HT1080 (cell line): ENCODE measurements at places on chromosomes 5 and 9.

- DNase-seq, result peak; percentile 23
These were observed 2.5 kb downstream of the IL33 start for GRCh38 chr9:6218099-6218502.

DNA sequence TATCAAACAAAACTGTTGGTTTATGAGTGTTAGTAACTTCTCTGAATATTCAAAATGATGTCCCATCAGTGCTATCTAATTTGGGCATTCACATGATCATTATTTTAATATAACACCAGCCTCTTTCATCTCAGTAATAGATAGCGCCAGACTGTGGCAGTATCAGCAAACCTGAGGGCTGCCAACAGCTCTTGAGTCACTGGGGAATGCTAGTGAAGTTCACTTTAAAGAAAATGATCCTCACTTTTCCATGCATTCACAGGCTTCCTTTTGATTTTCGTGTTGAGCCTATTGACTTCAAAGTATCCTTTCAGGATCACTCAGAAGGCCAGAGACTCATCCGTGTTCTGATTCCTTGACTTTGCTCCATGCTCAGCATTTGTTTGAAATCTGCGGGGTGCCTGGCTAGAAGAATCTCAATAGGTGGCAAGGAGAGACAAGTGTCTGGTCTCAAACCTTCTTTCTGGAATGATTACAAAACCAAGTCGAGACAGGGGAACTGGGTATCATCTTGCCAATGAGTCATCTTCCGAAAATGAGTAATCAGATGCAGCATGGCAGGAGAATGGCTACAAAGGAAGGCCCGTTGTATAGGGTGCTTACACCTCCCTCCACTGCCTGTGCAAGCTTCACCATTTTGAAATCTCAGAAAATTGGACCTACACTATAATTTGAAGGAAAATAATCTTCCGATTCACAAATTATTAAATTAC lies 509.1 kb downstream of the RASEF start:
- DNase-seq, result peak; percentile 83

GRCh38 chr5:39223565-39224156 lies 4.3 kb upstream of the FYB1 start:
- no peak for DNase-seq

GRCh38 chr5:101278917-101279316 lies 375.8 kb upstream of the ST8SIA4 start:
- DNase-seq, result no peak

DNA sequence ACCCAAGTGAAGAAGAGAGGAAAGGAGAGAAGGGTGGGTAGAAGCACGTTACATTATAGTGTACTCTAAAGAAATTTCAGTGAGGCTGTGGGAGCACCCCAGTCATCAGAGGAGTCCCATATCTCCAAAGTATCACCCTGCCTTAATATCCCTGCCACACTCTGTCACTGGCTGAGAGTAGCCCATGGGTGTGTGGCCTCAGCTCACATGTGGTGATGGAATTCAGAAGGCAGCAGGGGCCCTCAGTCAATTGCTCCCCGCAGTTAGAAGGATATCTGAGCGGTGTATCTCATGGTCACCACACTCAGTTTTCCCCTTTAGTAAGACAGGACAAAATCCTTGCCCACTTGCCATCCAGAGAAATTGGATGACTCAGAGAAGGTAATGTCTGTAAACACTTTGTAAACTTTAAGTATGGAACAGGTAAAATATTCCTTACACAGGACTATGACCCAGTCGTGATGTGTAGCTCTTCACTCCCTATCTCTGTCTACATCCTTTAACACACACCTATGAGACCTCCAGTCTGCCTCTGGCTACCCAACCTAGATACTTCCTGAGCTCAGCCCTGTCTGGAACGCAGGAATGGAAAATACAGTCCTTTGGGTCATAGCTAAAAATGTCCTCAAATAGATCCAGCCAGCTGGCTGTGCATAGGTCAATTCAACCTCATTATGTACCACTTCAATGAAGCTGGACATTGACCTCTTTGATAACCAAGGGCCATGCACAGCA lies 24.3 kb upstream of the PLIN2 start:
- no peak for DNase-seq

DNA sequence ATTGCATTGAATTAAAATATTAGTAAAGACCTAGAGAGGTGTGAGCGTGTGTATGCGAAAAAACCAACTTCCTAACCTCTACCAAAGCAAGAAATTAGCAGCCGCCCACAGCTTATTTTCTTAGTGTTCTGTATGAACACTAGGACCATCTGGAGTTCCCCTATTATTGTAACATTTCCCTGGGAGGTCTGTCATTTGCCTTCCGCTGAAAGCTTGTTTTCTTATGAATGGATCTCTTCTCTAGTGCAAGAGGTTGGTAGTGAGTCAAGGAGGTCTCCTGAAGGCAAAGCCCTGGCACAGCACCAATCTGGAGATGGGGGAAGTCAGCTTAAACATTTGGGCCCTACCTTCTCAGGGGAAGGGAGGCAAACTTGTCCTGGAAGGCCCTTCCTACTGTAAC lies 10.8 kb downstream of the TNFSF8 start:
- DNase-seq, result peak; percentile 40

- no peak for DNase-seq
These were observed 81.4 kb downstream of the SHC3 start for GRCh38 chr9:89097219-89097618.

- no peak for DNase-seq
These were observed 39.3 kb upstream of the SLC27A6 start for GRCh38 chr5:128925973-128926372.

DNA sequence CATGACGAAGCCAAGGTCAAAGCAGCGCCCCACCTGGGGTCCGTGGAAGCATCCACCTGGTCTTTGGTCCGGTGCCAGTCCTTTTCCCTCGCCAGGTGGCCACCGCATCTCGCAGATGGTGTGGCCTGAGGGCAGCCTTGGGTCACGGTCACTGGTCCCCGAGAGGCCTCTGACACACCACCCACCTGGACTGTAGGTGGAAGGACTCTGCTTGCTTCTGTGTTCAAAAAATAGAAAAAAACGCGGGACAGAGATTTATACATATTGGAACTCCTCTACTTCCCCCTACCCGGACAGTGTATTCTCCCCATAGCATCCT lies 466 bp upstream of the TTC39B start:
- DNase-seq, result no peak

DNA sequence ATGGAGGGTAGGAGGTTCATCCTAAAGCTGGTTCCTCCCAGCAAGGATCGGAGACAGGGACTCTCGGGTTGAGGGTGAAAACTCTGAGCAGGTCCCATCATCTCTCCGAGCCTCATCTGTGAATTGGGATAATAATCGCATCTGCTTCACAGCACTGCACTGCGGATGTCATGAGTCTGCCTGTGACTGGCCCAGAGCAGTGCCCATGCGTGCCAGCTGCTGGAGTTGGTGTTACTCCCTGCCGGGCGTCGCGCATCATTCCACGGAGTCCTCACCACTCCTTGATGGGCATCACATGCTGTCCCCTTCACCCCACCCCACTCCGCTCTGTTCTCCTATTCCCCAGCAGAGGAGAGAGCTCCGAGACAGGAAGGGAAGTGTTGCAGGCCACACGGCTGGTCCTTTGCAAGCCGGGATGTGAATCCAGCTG lies 35.1 kb upstream of the ORM1 start:
- DNase-seq, result no peak

DNA sequence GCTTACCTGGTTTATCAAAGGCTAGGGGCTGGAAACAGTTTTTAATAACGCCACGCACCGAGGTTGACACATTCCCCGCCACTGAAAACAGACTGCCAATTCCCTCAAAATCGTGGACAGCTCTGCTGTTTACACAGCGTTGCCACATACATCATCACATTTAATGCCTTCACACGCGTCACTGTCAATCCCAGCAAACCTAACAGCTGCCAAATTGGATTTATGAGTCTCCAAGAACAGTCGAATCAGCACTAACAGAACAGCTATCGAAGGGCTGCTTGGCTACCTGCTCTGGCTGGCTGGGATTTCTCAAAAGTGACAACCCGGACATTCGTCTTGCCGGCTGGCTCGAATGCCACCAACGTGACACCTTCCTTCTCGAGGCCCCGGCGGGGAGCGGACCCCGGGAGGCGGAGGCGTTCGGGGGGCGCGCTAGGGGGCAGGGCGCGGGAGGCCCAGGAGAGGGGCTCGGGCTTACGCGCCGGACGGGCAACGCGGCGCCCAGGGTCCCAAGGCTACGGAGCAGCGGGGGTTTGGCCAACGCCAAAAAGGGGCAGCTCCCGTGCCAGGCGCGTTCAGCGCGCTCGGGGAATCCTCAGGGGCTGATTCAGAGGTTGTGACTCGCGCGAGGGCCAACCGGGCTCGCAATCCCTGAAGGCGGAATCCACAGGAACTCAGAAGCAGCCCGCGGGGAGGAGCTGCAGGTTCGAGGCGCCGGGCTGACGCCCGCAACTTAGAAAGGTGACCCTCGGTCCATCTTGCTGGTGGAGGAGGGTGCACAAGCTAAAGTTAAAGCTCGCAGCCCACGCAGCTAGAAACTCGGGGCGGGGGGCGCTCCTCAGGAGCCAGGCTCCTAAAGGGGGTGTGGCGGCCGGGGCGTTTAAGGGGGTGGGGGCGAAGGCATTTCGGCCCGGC lies 1.2 kb downstream of the CDC14B start:
- no peak for DNase-seq

GRCh38 chr5:158999339-158999738 lies 100.4 kb downstream of the EBF1 start:
- DNase-seq, result no peak

- no peak for DNase-seq
These were observed 363 bp downstream of the ZNF454 start for GRCh38 chr5:178941361-178941760.

DNA sequence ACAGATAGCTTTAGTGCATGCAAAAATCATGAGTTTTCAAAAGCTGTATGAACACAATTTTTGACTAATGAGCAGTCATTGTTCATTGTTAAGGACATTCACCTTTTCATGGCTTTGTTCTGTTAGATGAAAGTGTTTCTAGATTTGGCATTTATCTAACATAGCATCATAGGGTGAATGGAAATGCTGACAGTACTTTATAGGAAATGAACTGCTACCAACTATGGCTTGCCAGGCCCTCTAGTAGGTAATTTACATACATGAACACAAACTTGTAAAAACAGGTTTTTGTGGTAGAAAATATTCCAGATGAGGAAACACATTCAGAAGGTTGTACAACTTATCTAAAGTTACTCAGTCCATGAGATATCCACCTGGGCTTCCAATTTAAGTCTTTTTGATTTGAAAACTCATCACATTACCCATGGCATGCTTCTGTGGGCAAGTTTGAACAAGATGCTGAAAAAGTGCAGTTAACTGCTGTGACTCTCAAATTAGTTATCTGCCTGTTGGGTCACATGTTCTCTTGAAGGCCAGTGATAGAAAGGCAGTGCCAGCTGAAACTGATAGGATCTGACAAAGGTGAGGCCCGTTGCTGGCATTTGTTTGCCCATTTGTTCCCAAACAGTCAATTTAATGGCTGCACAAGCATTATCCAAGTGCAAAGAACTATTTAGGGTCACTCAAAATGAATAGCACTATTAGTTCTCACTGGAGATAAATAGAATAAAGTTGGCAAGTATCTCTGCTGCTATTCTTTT lies 399.1 kb downstream of the MAN2A1 start:
- DNase-seq, result no peak

DNA sequence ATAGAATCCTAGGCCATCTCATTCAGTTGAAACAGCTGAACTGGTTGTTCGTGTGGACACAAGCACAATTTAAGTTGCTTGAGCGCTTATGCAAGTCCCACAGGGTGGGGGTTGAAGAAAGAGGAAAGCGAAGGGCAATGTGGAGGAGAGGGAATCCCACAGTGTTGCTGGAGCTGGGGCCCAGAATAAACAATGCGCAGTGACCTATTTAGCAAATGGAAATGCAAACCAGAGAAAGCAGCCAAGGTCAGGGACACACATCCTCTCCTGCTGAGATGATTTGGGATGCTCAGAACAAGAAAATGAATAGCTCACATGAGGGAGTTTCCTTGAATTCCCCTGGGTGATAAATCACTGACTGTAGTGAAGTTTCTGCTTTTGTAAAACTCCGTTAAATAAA lies 838.3 kb downstream of the TLE4 start:
- no peak for DNase-seq

DNA sequence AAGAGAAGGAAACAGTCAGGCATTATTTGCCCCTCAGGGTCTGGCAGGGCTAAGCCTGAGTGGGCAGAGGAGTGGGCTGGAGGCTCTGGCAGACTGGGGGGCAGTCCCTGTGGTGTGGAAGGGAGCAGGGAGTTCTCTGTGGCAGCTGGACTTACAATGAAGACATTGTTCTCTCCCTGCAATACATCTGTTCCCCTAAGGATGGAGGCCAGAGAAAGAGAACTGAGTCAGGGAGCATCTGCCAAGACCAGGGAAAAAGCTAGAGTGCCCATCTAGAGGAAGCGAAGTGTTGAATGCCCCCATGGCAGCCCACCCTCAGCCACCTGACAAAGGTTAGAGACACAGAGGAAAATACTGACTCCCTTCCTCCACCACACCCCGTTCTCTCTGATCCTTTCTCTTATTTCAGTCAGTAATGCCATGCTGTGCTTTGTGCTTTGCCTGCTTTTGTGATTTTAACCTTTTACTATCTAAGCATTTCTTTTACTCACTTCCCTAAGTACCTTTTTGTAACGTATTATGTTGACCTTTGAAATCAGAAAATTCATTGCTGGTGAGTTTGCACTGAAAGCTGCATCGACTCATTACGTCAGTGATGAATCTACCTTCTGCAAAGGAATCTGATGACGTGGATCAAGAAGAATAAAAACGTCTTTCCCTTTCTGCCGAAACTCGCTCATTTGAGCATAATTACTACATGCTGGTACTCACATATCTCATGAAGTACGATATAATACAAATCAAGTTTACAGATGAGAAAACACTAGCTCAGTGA lies 76.0 kb downstream of the ACTL7B start:
- DNase-seq, result no peak

DNA sequence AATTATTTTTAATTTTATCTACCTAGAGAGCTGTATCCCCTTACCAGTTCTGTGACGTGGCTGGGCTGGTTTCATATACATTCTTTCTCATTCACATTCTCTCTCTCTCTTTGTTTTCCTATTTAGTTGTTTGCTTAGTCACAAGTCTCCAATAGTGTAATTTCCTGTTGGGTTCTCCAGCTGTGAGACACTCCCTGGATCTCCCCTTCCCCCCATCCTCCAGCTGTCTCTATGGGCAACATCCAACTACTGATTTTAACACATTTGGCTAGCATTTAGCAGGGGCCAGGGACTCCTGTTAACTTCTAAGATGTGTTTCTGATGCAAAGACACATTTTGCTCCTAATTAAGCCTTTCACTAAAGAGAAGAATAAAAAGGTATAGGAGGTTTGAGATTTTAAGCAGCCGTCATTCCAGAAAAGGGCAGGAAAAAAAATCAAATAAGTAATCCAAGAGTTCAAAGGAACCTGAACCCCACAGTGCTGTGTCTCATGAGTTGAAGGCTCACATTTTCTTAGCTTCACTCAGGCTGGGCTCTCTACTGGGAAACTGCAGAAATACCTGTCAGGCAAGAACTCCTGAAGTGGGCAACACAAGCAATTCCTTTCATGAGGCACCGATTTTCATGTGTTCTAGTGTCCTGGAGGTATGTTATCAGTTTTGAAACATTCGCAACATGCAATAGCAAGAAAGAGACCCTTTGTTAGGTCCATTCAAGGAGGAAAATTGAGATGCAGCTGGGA lies 198.7 kb upstream of the C9orf72 start:
- DNase-seq, result peak; percentile 54

GRCh38 chr5:77867914-77868313 lies 91.8 kb upstream of the TBCA start:
- no peak for DNase-seq
